ENCODE measurements at places on chromosomes 4 and X.
A peak's percentile ranks its signal among the peaks of the same experiment; 100 is the strongest.

- DNase-seq: no peak
These were observed 2.0 kb upstream of the FATE1 start for GRCh38 chrX:151713849-151714248.

DNA sequence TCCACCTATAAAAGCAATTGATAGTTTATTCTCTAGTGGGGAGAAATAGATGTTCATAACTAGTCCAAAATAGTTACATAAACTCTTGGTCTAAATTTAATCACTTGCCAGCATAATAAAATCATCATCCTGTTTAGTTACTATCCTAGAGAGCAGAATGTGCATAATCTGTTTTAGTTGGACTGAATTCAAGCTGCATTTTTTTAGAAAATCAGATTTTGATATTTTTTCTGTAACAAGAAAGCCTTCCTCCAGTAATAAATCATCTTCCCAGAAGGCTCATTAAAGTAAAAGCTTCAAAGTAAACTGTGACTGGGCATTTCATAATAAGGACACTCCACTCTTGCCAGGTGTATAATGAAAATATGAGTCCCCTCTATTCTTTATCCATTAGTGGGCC, 453.1 kb downstream of the TRAM1L1 start:
- no peak for DNase-seq

GRCh38 chrX:12672367-12673106, 118.7 kb upstream of the PRPS2 start:
- DNase-seq: no peak

GRCh38 chr4:115126491-115126890, 13.1 kb upstream of the NDST4 start:
- DNase-seq: no peak

- no peak for DNase-seq
These were observed 219.2 kb upstream of the FAT1 start for GRCh38 chr4:186942758-186943377.

DNA sequence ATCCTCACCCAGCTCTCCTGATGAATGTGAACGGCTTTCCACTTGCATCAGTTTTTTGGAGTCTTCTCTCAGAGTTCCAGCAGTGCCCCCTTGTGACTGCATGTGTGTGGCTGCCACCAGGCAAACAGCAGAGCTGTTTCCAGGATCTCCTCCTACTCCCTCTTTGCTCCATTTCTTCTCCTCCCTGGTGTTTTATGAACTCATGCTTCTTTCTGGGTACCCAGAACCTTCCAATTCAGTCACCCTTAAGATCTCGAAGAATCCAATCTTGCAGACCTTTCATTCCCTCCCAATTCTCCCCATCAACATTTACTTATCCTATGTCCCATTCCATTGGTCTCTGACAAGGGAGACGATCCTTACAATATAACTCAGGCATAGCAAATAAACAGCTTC, 6.8 kb upstream of the TCEANC start:
- no peak for DNase-seq

DNA sequence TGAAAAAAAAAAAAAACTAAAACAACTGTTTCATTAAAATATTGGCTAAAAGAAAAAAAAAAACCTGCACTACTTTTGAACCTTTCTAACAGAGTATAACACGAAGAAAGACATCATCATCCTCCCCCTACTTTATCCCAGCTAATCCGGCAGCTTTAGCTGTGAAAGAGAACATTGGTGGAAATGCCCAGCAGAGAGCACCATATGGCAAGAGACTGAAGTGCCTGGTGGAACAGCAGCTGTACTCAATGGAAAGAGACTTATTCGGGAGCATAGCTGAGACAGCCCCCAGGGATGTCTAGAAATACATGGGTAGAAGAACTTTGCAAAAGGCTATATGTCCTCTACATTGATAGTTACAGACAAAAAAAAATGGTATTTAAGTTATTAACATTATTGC, 30.3 kb downstream of the STPG2 start:
- no peak for DNase-seq

DNA sequence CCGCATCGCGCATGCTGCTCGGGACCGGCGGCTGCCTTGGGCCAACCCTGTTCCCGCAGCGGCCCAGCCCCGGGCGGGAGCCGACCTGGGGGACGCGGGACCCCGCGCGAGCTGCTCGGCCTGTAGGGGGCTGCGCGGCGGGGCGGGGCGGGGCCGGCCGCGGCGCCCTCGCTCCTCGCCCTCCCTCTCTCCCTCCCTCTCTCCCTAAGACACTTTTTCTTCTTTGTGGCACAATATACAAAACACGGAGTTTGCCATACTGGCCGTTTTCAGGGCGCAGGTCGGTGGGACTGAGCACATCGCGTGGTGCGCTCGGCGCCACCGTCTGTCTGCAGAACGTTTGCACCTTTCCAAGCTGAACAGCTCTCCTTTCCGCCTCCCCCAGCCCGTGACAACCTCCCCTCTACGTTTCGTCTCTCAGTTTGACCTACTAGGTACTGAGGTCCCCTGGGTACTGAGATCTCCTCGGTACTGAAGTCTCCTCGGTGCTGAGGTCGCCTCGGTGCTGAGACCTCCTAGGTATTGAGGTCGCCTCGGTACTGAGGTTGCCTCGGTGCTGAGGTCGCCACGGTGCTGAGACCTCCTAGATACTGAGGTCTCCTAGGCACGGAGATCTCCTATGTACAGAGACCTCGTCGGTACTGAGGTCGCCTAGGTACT, 261.1 kb upstream of the PLCXD1 start:
- no peak for DNase-seq

DNA sequence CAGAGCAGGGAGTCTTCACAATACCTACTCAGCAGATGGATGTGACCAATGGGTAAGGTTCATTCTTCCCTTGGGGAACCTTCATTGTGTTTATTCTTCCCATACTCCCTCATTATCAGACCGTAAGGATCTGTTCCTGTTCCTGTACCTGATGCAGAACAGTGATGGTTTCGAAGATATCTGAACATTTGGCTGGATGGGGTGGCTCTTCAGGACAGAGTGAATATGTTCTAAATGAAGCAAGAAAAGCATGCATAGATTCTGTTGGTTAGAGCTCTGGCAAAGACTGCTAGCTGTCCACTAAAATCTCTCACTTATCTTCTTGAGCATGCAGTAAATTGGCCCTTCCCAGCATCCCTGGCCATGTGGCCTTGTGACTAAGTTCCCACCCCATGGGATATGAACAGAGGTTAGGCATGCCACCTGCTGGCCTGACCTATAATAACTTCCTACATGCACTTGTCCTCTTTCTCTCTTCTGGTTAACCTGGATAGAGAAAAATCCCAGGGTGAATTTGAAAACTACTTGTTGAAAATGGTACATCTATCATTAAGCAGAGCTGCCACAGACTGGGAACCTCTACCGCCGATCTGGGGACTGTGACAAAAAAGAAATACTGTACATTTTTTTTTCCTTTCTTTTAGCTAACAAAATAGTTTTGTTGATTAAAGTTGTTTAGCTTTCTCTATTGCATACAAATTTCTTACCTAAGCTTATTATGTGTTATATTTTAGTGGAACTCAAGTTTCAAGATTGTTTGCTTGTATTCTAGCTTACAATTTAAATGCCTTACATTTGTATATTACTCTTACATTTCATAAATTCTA, 60.0 kb upstream of the BANK1 start:
- no peak for DNase-seq

DNA sequence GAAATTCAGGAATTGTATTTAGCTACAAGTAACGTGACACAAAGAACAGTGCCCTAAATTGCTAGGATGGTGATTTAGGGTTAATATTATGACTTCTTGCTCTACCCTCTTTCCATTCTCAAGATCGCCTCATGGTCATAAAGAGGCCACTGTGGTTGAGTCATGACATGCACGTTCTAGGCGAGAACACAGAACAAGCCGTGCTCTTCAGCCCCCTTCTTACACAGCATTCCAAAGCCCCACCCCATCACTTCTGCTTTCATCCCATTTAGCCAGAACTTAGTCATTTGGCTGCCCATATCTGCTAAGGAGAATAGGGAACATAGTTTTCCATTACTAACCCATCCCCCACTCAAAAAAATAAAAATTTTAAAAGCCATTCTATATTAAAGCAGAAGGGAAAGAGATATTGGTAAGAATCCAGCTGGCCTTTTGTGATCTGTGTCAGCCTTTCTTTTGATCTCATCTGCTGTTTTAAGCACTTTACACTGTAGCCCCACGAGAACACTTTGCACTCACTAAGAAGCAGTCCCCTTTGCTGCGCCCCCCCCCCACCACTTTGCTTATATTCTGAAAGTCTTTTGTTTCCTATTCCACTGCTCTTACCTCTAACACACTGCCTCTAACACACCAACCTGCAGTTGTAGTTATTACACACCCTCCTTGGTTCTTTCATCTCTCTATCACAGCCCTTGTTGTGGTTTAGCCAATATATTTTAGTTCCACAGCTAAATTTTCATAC, 28.4 kb downstream of the NPNT start:
- DNase-seq: no peak

GRCh38 chr4:40180356-40180755, 16.5 kb upstream of the RHOH start:
- no peak for DNase-seq

- no peak for DNase-seq
These were observed 487.3 kb upstream of the EPHA5 start for GRCh38 chr4:66157594-66157993.

- no peak for DNase-seq
These were observed 115.3 kb downstream of the LDB2 start for GRCh38 chr4:16783119-16783518.

GRCh38 chr4:54708339-54709279, 50.9 kb downstream of the KIT start:
- no peak for DNase-seq

- DNase-seq: no peak
These were observed 6.8 kb downstream of the MMAA start for GRCh38 chr4:145625677-145626622.

- DNase-seq: no peak
These were observed 74.4 kb downstream of the FTHL17 start for GRCh38 chrX:30997411-30997810.

DNA sequence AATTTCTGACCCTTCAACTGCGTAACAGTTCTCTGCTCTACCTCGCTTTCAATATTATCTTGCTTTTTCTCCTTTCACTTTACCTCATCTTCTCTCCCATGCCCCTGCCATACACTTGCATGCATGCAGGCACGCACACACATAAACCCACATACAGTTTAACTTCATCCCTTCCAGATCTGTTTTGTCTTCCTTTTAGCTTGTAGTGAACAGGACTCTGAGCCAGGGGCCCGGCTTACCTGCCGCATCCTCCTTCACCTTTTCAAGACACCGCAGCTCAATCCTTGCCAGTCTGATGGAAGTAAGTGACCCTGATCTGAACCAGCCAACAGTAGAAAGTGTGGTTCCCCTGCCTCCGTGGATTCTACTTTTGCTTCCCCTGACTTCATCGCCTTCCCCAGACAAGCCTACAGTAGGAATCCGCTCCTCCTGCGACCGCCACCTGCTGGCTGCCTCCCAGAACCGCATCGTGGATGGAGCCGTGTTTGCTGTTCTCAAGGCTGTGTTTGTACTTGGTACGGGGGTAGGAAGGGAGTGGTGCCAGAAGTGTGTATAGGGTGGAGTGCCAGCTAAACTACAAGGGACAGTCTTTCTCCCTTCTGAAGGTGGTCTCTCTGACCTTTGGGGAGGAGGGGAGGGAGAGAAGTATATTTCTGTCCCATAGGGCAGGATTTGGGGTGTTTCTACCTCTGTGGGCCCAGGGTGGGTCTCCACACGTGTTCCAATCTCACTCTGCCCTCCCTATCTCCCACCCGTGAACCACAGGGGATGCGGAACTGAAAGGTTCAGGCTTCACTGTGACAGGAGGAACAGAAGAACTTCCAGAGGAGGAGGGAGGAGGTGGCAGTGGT, 10.7 kb downstream of the MED12 start:
- DNase-seq: peak; percentile 51

DNA sequence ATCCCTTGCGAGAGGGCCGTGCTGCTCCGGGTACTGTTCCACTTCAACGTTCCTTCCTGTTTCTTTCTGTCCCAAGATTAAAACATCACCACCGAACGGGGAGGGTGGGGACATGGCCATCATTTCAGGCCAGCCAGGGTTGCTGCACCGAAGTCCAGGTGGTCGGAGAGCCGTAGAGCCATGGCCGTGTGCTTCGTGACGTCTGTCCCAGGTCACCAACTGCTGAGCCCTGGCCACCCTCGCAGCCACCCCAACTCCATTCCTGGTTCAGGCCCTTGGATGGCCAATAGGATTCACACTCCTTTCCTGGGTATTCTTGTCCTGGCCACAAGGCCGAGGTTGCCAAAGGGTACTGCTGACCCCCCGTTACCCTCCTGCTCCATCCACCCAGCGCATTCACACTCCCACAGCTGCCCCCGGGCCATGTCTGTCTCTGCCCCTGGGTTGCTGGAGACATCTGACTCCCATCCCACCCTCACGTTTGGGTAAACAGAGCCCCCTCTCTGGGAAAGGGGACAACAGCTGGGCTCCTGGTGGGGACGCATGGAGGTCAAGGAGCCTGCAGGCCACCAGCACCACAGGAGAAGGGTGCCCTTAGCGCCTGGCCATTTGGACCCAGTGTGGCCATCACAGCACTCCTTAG, 103.2 kb downstream of the HMX1 start:
- no peak for DNase-seq

GRCh38 chr4:13888112-13888511, 260.6 kb upstream of the BOD1L1 start:
- DNase-seq: no peak

DNA sequence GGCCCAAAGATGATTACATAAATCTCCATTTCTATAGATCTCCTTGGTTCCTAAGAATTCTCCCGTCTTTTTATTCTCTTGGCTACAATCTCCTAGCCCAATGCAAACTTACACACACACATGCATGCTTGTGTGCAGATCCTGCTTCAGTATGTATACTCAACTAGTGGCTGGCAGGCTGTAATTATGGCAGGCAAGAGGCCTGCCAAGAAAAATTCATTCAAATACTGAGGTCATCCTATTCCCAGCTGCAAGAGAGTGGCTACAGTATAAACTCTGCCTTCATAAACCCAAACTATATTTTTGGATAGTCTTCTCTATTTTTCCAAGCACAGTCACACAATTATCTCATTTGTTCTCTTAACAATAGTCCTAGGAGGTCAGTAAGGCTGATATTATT, 95.2 kb downstream of the SHROOM4 start:
- no peak for DNase-seq

- DNase-seq: no peak
These were observed 55.8 kb downstream of the MBNL3 start for GRCh38 chrX:132433001-132433400.

- DNase-seq: no peak
These were observed 26.4 kb upstream of the CLCN4 start for GRCh38 chrX:10130354-10130753.
